ENCODE measurements at places on chromosomes 1 and 21. TPM values are rescaled to one million over a fixed set of nuclear protein-coding genes. Genes with fewer than 3 reads are reported as not detected.
A peak's percentile ranks its signal among the peaks of the same experiment; 100 is the strongest.

DNA sequence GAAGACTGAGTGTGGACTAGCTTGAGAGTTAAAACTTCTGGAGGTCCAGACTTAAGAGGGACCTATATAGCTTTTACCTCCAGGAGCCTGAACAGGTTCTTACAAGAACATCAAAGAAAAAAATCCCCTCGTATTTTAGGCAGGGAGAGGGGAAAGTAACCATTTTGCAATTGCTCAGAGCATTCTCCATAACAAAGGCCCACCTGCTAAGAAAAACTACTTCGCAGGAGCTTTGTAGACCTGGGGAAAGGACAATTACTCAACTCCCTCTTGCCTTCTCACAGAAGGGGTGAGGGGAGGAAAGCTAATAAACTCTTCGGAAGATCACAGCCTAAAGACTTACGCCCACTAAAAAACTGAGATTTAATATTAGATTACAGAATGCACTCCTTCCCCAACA lies 86.3 kb downstream of the RERE start:
- DNase-seq = no peak

DNA sequence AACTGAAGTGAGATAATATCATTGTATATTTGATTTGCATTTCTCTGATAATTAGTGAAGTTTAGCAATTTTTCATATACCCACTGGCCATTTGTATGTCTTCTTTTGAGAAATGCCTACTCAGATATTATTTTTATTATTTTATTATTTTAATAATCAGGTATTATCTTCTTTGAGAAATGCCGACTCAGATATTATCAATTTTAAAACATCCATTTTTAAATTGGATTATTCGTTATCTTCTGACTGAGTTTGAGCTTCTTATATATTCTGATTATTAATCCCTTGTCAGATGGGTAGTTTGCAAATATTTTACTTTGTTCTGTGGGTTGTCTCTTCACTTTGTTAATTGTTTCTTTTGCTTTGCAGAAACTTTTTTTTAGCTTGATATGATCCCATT lies 37.7 kb downstream of the KMO start:
- no peak for DNase-seq

GRCh38 chr21:35737899-35738346 lies 322.4 kb downstream of the SETD4 start:
- no peak for DNase-seq

DNA sequence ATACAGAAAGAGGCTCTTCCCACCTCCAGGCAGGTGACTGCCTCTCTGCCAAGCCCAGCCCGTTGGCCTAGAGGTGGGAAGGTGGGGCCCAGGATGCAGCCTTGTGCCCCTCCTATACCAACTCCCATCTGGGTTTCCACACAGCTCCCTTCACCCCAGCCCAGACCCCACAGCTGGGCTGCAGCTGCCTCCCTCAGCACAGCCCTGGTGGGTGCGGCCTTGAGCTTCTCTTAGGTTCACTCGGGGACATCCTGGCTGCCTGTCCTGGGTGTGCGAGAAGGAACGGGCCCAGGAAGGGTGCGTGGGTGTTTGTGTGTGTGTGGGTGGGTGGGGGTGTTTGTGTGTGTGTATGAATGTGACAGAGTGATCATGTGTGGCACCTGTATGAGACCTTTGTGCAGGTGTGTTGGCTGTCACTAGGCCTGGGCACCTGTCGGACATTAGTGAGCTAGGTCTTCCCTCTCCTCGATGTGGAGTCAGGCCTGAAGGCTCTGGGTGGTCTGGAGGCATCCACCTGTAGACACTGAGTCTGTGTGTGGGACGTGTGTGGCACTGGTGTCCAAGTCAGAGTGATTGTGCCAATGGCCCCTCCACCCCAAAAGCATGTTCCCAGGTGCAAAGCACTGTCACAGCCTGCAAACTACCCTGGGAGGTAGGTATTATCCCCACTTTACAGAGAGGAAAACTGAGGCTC lies 30.7 kb downstream of the FOXO6 start:
- no peak for DNase-seq

DNA sequence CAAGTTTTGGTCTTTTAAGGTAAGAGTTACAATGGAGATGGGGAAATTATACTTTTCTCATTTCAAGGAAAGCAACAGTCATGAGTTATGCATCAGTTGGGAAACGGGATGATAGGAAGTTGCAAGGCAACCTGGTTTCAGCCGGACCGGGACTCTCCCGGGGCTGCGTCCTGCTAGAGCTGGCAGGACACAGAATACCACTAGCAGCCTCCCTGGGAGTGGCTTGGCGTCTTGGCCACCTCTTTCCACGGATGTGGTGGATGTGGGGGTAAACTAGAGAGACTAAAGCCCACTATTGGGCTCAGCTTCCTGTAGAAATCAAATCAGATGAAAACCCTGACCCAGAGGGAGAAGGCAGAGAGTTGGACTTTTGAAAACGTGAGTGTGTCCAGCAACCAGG lies 71.9 kb downstream of the ADARB1 start:
- no peak for DNase-seq

- no peak for DNase-seq
These were observed 135.7 kb upstream of the ZC3H12A start for GRCh38 chr1:37338658-37339057.

DNA sequence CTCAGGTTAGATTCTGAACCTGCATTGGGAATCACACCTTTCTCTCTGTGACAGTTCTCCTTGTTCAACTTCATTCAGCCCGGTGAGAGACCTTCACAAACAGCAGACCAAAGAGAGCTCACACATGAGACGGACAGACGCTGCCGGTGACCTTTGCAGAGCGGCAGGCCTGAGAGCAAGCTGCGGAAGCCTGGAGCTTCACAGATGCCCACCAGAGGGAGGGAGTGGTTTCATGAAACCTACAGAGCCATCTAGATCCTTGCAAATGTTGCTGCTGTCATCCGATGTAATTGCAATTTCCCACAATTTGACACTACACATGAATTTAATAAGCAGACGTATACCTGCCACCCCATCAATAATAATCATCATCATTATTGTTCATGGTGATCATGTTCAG lies 39.4 kb downstream of the GRIK3 start:
- no peak for DNase-seq

DNA sequence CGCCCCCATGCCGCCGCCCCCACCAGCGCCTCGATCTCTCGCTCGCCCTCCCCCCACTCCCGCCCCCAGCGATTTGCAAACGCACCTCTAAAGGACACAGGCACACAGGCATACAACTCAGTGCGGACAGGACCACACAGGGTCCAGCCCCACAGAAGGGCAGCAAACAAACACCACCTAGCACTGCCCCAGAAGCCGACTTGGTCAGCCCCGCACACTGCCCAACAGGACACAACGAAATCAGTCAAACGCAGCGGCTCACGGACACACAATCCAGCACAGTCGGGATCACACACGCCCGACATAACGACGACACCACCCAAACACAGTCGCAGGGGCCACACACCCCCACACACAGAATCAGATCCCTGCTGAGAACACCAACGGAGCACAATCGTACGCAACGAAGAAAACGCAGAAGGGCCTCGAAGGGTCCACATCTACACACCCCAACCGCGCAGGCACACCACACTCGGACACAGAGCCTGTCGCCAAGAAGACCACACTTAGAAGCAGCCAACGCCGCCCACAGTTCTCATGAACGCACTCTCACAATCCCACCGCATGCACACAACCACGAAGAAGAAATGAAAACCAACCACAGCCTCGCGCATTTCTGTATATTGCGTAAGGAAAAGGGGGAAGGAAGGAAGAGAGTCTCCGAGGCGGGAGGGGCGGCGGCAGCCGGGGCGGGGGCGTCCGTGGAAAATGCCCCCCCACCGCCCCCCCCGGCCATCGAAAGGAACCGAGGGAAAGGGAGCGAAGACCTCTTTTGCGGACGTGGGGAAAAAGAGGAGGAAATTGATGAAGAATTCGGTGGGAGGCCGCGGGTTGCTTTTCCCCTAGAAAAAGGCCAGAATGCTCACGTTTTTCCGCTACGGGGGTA lies 481 bp downstream of the TAL1 start:
- peak; percentile 76 for DNase-seq

- no peak for DNase-seq
These were observed 288.9 kb downstream of the TM2D1 start for GRCh38 chr1:61436016-61436415.

DNA sequence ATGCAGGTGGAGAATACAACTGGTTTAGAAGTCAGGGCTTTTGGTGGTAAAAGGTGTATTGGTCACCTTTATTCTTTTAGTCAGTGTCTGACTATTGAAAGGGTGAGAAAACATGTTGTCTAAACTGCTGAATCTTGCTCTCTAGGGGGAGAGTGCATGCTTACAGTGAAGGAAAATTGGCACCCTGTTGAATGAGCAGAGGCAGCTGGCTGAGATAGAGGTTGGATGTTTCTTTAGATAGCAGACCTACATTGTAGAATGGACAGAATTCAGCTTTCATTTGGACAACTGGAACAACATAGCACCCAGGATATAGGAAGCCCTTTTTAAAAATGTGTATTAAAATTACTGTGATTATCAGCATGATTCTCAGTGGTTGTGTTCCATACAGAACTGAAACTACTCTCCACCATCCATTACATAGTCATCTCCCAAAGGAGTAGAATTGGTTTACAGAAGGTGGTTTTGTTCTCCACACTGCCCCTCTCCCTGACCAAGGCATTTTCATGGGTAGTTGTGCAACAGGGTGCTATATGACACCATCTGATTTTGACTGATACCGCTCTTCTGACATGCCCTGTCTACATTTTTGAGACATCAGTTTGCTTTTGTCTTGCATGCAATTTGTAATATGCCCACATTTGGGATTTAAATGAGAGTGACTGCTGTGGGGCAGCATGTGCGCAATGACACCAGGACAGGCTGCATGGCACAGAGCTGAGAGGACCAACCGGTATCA lies 16.2 kb downstream of the RHOU start:
- DNase-seq = no peak

GRCh38 chr1:9884805-9885204 lies 25.3 kb downstream of the CTNNBIP1 start:
- DNase-seq = no peak

DNA sequence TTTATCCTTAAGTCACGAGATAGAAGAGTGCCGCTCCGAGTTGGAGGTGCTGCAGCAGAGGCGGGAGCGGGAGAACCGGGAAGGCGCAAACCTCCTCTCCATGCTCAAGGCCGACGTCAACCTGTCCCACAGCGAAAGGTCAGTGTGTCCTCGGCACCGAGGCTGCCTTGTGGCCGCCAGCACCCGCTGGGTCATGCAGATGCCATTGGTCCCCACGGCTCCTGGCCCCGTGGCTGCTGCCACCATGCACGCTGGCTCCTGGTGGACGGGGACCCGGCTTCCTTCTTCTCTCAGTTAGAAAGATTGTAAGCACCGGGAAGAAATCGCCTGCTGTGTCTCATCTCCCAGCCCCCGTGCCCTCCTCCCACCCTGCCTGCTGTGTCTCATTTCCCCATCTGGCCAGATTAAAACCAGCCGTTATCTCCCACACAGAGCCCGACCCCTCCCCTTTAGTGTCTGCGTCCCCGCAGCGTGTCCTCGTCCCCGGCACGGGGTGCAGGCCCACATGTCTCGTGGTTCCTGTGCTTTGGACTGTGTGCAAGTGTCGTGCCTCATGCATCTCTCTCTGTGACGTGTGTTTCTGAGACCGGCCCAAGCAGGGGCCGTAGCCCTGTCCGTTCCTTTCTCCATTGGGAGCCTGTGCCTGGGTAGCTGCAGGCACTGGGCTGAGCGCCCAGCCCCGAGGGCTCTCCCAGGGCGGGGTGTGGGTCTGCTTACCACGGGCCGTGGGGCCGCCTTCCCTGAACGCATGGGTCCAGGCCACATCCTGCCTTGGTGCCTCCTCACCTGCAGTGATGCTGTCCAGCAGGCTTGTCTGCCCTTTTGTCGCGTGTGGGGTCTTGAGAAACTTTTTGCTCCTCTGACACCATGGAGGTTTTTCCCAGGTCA lies 62.1 kb downstream of the PCNT start:
- no peak for DNase-seq

GRCh38 chr1:160205242-160206035 lies at the start of gene PEA15:
TSS of gene PEA15 (plus strand) at chr1:160205384. CDS start at chr1:160211545, 6,161 bp downstream.
- DNase-seq = peak; percentile 77

DNA sequence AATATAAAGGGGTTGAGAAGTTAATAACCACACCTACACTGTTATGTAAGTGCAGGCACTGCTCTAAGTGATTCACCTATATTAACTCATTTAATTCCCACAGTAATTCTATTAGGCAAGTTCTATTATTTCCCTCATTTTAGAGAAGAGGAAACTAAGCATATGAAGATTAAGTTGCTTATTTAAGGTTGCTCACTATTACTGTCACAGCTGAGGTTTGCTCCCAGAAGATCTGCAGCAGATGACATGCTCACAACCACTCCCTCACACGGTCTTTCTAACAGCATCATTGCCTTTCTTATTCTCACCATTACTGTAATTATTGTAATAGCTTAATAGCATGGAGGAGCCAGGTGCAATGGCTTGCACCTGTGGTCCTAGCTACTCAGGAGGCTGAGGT lies 196.4 kb upstream of the GREM2 start:
- DNase-seq = no peak

GRCh38 chr1:17281775-17282181 lies 26.2 kb upstream of the PADI4 start:
- DNase-seq = no peak

DNA sequence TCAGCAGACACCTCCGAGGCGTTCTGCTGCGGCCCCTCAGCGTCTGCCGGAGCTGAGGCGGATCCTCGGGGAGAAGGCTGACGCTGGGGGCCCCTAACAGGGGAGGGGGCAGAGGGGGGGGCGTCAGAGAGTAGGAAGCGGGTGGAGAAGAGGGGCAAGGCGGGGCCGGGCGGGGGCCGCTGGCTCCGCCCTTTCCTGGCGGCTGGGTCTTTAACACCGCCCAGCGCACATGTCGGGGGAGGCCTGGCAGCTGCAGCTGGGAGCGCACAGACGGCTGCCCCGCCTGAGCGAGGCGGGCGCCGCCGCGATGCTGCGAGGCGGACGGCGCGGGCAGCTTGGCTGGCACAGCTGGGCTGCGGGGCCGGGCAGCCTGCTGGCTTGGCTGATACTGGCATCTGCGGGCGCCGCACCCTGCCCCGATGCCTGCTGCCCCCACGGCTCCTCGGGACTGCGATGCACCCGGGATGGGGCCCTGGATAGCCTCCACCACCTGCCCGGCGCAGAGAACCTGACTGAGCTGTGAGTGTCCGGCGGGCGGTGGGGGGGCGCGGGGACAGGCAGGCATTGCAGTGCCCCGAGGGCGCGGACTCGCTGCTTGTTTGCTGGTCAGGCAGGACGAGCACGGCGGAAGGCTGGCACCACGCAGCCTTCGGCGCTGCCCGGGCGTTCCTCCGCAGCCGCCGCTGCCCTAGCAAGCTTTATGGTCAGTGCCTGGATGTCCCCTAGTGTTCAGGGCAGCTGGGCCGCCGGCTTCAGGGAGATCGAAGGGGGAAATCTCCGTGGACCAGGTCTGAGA lies at the start of gene NTRK1:
TSS of gene NTRK1 (plus strand) at position 238 of the 796 bp plus-strand sequence. CDS start at position 308, 70 bp downstream.
- peak; percentile 60 for DNase-seq

GRCh38 chr1:81827942-81828341 lies 27.2 kb downstream of the ADGRL2 start:
- no peak for DNase-seq

DNA sequence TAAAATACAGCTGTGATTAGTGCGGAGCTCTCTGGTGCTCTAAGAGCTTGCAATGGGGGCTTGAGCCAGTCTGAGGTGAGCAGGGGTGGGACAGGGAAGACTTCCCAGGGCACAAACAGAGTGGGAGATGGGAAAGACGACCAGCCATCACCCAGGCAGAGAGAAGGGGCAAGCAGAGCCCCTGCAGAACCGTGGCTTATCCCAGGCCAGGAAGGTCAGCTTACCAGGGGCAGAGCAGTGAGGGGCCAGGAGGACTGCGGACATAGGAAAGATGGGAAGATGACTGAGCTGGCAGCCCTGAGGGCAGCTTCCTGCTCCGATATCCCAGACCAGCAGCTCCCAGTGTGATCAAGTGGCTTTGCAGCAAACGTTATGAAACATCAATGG lies 55.4 kb upstream of the IFFO2 start:
- no peak for DNase-seq

Gene ETV3L
- not detected for total RNA-seq

Gene OR2L2
- 0.52 TPM for total RNA-seq

Gene NTMT2
- not detected for total RNA-seq

Gene FCRL2
- 81.0 TPM for total RNA-seq

Gene SLFNL1
- total RNA-seq = 1.4 TPM
